CMK (cell line): ENCODE measurements at places on chromosomes 13 and 19.
A peak's percentile ranks its signal among the peaks of the same experiment; 100 is the strongest.

DNA sequence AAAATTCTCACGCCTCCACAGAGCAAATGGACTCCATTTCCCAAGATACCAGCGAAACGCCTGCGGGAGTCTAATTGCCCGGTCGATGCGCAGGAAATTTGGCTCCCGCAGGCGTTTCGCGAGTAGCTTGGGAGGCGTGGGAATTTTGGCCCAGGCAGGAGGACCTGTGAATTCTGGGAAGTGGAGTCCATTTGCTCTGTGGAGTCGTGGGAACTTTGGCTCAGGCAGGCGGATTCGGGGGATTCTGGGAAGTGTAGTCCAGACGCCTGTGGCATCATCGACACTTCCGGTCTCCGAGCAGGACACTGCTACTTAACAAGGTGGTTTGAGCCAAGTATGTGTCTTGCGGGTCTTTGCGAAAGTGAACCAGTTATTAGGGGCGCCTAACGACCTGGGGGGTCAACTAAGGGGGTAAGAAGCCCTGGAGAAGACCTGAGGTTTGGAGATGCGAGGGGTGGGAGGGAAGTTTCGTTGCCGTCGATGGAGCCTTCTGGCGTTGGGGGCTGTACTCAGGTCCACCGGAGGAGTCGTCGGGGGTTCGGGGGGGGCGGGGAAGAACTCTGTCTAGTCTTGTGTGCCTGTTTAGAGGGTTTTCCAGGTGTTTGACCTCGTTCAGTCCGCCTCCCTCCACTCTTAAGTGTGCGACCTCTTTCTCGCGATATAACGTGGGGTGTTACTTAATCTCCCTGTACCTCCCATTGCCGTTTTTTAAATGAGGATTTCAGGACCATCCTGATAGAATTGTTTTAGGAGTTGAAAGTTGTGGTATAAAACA is at the start of gene ZNF155:
Gene ZNF155, plus strand, starts transcription at position 277 of the 775 bp plus-strand sequence. CDS start 4,356 bp downstream, outside the sequence.
- peak; percentile 85 for DNase-seq

GRCh38 chr13:27405546-27406134 is 18.8 kb upstream of the GTF3A start:
- no peak for DNase-seq

- DNase-seq: no peak
Measured at GRCh38 chr13:78228940-78229339, 310.3 kb upstream of the EDNRB start.

GRCh38 chr13:51933466-51934058 is 71.8 kb downstream of the CCDC70 start:
- DNase-seq: no peak

GRCh38 chr13:29878101-29878500 is 27.7 kb upstream of the UBL3 start:
- DNase-seq: no peak

- no peak for DNase-seq
Measured at GRCh38 chr19:54462655-54463530, 685 bp downstream of the LENG9 start.

GRCh38 chr13:23629566-23630272 is 59.5 kb downstream of the TNFRSF19 start:
- DNase-seq: no peak
